ENCODE measurements at places on chromosomes 4 and X. TPM values are rescaled to one million over a fixed set of nuclear protein-coding genes. Genes with fewer than 3 reads are reported as not detected.

The KLHL13 gene
- 48.6 TPM for total RNA-seq

The IL2 gene
- total RNA-seq, result not detected

The CWH43 gene
- total RNA-seq, result not detected

The HSFX2 gene
- 0.54 TPM for total RNA-seq

The SPIN2A gene
- 1.9 TPM for total RNA-seq

The MAGEB3 gene
- not detected for total RNA-seq

The PCDH10 gene
- total RNA-seq, result 29.9 TPM

The CT47B1 gene
- not detected for total RNA-seq

The AMTN gene
- not detected for total RNA-seq

The ADH7 gene
- not detected for total RNA-seq

The SPIN4 gene
- total RNA-seq, result 14.0 TPM

The CXCL3 gene
- 0.54 TPM for total RNA-seq

The NHSL2 gene
- total RNA-seq, result 5.4 TPM

The BMPR1B gene
- 26.0 TPM for total RNA-seq

The PPP3CA gene
- 98.0 TPM for total RNA-seq

The KCNE5 gene
- total RNA-seq, result 4.6 TPM

The H2BW2 gene
- total RNA-seq, result not detected

The DGKK gene
- total RNA-seq, result 1.3 TPM

The TBC1D8B gene
- total RNA-seq, result 1.6 TPM

The BEX1 gene
- total RNA-seq, result 67.0 TPM

The CXCL10 gene
- 0.27 TPM for total RNA-seq

The ADRA2C gene
- 5.3 TPM for total RNA-seq

The ERCC6L gene
- 1.7 TPM for total RNA-seq

The HDAC6 gene
- total RNA-seq, result 85.7 TPM

The FAM9B gene
- not detected for total RNA-seq

The ZNF674 gene
- total RNA-seq, result 10.1 TPM

The SOX3 gene
- total RNA-seq, result 1.5 TPM

The SPANXA2 gene
- not detected for total RNA-seq

The SYTL4 gene
- total RNA-seq, result 3.4 TPM

The MAGEA4 gene
- total RNA-seq, result not detected

The MAD2L1 gene
- 12.0 TPM for total RNA-seq

Measured in cerebellum (tissue), 4 donors.